ENCODE measurements at places on chromosomes 13 and 19. TPM values are rescaled to one million over a fixed set of nuclear protein-coding genes. Genes with fewer than 3 reads are reported as not detected.

DNA sequence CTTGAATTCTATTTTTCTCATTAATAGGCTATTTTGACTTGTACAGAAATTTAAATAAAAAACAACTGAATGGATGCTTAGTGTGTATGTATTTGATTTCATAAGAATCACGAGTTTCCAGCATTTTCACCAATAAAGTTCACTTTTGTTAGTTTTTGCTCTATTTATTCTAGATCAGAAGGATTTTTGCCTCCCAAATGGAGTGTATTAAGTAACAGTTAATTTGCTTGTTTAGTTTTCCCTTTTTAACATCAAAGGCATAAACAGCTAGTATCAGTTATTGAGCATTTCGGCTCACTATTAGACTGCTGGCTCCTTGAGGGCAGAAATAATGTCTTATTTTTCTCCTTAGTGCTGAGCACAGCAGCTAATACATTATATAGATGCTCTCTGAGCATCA lies 414.1 kb downstream of the FGF9 start:
- no peak overlapping the region for H3K4me3 ChIP-seq
- H3K4me1 ChIP-seq = no peaks in the 10 kb centered on the region
- H3K36me3 ChIP-seq = no peaks in the 10 kb centered on the region

- no peaks in the 10 kb centered on the region for H3K4me1 ChIP-seq
- H3K36me3 ChIP-seq = no peaks in the 10 kb centered on the region
- H3K4me3 ChIP-seq = no peak overlapping the region
- H3K27me3 ChIP-seq = no peaks in the 10 kb centered on the region
- DNase-seq = no peak
Observed at GRCh38 chr13:105063676-105064075, 1471.8 kb downstream of the EFNB2 start.

DNA sequence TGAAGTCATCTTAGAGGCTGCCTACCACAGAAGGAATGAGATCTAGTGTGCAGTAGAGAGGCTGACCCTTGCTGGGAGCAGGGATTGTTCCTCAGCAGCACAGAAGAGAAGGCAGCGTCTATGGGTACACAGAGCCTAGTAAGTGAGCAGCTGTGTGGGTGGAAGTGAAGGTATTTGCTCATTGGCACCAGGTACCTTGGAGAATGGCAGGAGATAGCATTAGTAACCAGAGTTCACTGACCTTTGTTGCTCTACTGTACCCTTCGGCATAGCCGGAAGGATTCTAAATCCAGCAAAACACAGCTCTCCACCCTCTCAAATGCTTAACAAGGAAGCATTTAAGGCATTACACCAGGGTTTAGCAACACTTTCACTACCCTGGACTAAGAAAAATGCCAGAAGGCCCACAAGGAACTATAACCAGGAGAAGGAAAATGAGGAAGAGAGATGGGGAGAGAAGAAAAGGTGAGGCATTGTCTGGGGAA lies 12.3 kb downstream of the SOX21 start:
- no peaks in the 10 kb centered on the region for H3K36me3 ChIP-seq
- no peak overlapping the region for H3K27ac ChIP-seq
- H3K4me1 ChIP-seq = no peaks in the 10 kb centered on the region
- H3K27me3 ChIP-seq = peaks cover 56% of the 10 kb centered on the region

DNA sequence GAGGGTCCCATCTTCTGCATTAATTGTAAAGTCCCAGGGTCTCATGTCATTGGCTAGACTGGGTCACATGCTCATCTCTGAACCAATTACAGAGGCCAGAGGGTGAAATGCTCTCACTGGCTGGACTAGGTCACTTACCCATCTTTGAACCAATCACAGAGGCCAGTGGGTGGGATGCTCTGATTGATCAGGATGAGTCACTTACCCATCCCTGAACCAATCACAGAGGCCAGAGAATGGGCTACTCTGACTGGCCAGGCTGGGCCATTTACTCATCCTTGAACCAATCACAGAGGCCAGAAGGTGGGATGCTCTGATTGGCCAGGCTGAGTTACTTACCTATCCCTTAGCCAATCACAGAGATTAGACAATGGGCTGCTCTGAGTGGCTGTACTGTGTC lies 5.3 kb downstream of the MISP start:
- peaks cover 20% of the 10 kb centered on the region for H3K4me1 ChIP-seq
- H3K27me3 ChIP-seq = no peaks in the 10 kb centered on the region
- peak; percentile 43 for DNase-seq
- H3K36me3 ChIP-seq = no peaks in the 10 kb centered on the region

GRCh38 chr19:28313633-28314032 lies 899.3 kb downstream of the UQCRFS1 start:
- no peaks in the 10 kb centered on the region for H3K27me3 ChIP-seq
- peak overlapping the region; percentile 73 for H3K27ac ChIP-seq
- H3K4me1 ChIP-seq = peaks cover 21% of the 10 kb centered on the region
- DNase-seq = peak; percentile 99
- no peaks in the 10 kb centered on the region for H3K36me3 ChIP-seq

The ZGLP1 gene
- total RNA-seq = 3.4 TPM

The ZNF266 gene
- total RNA-seq = 14.7 TPM

The KLK10 gene
- 0.19 TPM for total RNA-seq

The LRRC25 gene
- not detected for total RNA-seq

GRCh38 chr13:29621051-29621800 lies 25.7 kb upstream of the SLC7A1 start:
- H3K36me3 ChIP-seq = no peaks in the 10 kb centered on the region
- no peaks in the 10 kb centered on the region for H3K27me3 ChIP-seq
- DNase-seq = peak; percentile 58
- H3K4me3 ChIP-seq = no peak overlapping the region
- peaks cover 5% of the 10 kb centered on the region for H3K4me1 ChIP-seq

DNA sequence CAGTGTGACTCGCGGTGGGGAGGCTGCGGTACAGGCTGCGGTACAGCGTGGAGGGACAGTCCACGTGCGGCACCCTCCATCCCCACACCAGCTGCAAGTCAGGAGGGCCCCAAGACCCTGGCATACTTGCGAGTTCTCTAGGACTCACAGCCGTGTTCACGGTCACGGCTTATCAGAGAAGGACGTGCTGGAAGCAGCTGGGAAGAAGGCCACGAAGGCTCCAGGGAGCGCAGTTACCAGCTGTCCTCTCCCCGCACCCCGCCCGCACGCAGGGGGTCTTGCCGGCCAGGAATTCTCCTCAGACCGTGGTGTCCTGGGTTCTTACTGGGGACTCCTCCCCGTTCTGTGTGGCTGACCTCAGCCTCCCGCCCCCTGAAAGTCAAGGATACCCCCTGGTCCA lies 6.2 kb downstream of the ZNF444 start:
- peaks cover 3% of the 10 kb centered on the region for H3K4me1 ChIP-seq
- no peak overlapping the region for H3K27ac ChIP-seq
- no peak for DNase-seq
- H3K4me3 ChIP-seq = no peak overlapping the region

DNA sequence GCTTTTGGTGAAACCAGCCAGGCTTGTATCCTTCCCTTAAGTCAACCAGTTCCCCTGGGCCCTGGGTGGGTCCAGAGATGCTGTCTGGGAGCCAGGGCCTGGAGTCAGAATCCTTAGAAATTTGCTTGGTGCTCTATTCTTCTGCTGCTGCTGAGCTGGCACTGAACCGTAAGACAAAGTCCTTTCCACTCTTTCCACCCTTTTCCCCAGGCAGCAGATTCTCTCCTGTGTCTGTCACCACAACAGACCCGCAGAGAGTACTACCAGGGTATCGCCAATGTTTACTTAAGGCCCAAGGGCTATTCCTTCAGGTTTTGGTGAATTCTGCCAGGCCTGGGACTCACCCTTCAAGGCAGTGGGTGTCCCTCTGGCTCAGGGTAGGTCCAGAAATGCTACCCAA lies 12.2 kb downstream of the IFT88 start:
- no peaks in the 10 kb centered on the region for H3K4me1 ChIP-seq
- H3K36me3 ChIP-seq = peaks cover 9% of the 10 kb centered on the region
- no peak overlapping the region for H3K27ac ChIP-seq
- H3K27me3 ChIP-seq = no peaks in the 10 kb centered on the region
- no peak overlapping the region for H3K4me3 ChIP-seq
- DNase-seq = no peak

The DDX39A gene
- 54.9 TPM for total RNA-seq

The PTH2 gene
- not detected for total RNA-seq

The KCTD15 gene
- 42.3 TPM for total RNA-seq

The HCST gene
- 2.1 TPM for total RNA-seq

DNA sequence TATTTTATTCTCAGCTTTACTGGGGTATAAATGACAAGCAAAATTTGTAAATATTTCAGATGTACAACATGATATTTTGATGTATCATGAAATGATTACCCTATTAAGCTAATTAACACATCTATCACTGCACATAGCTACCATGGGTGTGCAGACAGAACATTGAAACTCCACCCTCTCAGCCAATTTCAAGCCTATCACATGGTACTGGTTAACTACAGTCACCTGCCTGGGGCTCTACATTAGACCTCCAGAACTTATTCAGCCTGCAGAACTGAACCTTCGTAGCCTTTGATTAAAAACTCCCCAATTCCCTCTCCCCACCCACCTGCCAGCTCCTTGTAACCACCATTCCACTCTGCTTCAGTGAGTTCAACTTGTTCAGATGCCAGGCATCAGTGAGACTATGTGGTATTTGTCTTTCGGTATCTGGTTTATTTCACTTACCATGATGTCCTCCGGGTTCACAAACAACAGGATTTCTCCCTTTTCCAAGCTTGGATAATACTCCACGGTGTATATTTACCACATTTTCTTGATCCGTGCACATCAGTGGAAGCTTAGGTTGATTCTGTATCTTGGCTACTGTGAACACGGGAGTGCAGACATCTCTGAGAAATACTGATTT lies 19.2 kb downstream of the RAB20 start:
- no peak for DNase-seq
- H3K27ac ChIP-seq = no peak overlapping the region
- H3K4me1 ChIP-seq = peaks cover 7% of the 10 kb centered on the region

DNA sequence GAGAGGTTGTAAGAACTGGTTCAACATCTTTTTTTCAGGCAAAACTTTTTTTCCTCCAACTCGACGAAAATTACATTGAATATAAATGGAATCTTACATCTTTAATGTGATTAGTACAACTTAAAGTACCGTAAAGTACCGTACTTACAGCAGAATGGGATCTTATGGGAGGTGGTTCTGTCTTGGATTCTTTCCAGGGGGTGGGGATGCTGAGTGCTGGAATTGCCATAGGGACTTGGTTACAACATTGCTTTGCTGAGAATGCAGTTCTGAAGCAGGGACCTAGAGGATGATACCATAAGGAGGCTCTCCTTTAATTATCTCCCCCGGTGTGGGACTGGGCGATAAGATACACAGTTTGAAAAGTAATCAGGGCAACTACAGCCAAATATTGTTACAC lies 186.4 kb downstream of the KLF5 start:
- no peak for DNase-seq
- H3K4me3 ChIP-seq = no peak overlapping the region
- no peaks in the 10 kb centered on the region for H3K36me3 ChIP-seq

- no peaks in the 10 kb centered on the region for H3K27me3 ChIP-seq
- no peaks in the 10 kb centered on the region for H3K4me1 ChIP-seq
- H3K27ac ChIP-seq = no peak overlapping the region
- peaks cover 24% of the 10 kb centered on the region for H3K36me3 ChIP-seq
- H3K4me3 ChIP-seq = no peak overlapping the region
- DNase-seq = no peak
Observed at GRCh38 chr19:52948025-52948770, 14.5 kb downstream of the ZNF816 start.

The HSH2D gene
- total RNA-seq = not detected

- H3K27ac ChIP-seq = no peak overlapping the region
- no peak overlapping the region for H3K4me3 ChIP-seq
Observed at GRCh38 chr13:51659276-51660127, 75.2 kb downstream of the WDFY2 start.

DNA sequence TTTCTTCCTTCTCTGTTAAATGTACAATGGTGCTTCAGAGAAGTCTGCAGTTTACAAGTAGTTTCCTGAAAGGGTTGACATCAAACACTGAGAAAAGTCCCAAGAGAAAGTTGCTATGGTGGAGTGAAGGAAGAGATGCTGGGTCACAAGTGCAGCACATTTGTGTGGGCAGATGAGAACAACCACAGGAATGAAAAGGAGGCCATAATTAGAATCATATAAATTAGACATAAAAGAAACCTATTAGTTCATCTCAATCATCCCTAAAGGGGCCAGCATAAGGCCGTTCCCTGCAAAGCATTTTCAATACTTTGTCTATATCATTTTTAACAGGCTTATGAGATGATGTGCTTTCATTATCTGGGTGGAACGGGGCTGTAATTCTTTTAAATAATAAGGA lies 359.2 kb downstream of the IRS2 start:
- H3K27ac ChIP-seq = no peak overlapping the region
- no peaks in the 10 kb centered on the region for H3K36me3 ChIP-seq
- no peak overlapping the region for H3K4me3 ChIP-seq
- DNase-seq = peak; percentile 63

The CD33 gene
- not detected for total RNA-seq

- no peaks in the 10 kb centered on the region for H3K27me3 ChIP-seq
- H3K27ac ChIP-seq = no peak overlapping the region
- DNase-seq = no peak
- H3K4me1 ChIP-seq = no peaks in the 10 kb centered on the region
- no peaks in the 10 kb centered on the region for H3K36me3 ChIP-seq
- no peak overlapping the region for H3K4me3 ChIP-seq
Observed at GRCh38 chr13:109401891-109402290, 384.5 kb downstream of the IRS2 start.

The MED29 gene
- total RNA-seq = 27.0 TPM

DNA sequence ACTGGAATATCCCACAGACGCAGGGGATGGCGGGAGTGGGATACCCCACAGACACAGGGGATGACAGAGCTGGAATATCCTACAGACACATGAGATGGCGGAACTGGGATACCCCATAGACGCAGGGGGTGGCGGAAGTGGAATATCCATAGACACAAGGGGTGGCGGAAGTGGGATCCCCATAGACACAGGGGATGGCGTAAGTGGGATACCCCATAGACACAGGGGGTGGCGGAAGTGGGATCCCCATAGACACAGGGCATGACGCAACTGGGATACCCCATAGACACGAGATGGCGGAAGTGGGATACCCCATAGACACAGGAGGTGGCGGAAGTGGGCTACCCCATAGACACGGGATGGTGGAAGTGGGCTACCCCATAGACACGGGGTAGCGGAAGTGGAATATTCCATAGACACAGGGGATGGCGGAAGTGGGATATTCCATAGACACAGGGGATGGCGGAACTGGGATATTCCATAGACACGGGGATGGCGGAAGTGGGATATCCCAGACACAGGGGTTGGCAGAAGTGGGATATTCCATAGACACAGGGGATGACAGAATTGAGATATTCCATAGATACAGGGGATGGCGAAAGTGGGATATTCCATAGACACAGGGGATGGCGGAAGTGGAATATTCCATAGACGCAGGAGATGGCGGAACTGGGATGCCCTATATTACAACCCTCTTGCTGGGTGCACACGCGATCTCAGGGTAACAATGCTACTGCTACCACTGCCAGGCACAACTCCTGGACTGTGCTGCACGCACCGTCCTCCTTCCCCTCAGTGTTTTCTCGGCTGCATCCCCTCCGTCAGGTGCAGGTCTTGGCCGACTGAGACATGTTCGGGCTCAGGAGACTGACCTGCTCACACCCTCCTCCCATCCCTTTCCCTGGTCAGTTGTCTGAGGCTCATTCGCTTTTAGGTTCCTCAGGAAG lies 28.1 kb downstream of the ZNF787 start:
- H3K4me1 ChIP-seq = peaks cover 9% of the 10 kb centered on the region
- no peak overlapping the region for H3K27ac ChIP-seq
- DNase-seq = no peak
- H3K36me3 ChIP-seq = no peaks in the 10 kb centered on the region
- no peaks in the 10 kb centered on the region for H3K27me3 ChIP-seq

- no peaks in the 10 kb centered on the region for H3K4me1 ChIP-seq
- no peaks in the 10 kb centered on the region for H3K27me3 ChIP-seq
- no peaks in the 10 kb centered on the region for H3K36me3 ChIP-seq
- no peak overlapping the region for H3K27ac ChIP-seq
Observed at GRCh38 chr19:51138549-51138979, 3.5 kb upstream of the SIGLEC7 start.
